Stimulated activated CD4-positive, alpha-beta T cell treated with anti-CD3 and anti-CD28 coated beads, Interleukin-2, amount 100 ng/mL, for 4 hours (primary cell): ENCODE measurements at places on chromosomes 13 and 19.
A peak's percentile ranks its signal among the peaks of the same experiment; 100 is the strongest.

- no peak for DNase-seq
Observed at GRCh38 chr13:42495255-42495654, 78.7 kb upstream of the TNFSF11 start.

GRCh38 chr19:57016076-57016475 lies 103.7 kb upstream of the USP29 start:
- no peak for DNase-seq

DNA sequence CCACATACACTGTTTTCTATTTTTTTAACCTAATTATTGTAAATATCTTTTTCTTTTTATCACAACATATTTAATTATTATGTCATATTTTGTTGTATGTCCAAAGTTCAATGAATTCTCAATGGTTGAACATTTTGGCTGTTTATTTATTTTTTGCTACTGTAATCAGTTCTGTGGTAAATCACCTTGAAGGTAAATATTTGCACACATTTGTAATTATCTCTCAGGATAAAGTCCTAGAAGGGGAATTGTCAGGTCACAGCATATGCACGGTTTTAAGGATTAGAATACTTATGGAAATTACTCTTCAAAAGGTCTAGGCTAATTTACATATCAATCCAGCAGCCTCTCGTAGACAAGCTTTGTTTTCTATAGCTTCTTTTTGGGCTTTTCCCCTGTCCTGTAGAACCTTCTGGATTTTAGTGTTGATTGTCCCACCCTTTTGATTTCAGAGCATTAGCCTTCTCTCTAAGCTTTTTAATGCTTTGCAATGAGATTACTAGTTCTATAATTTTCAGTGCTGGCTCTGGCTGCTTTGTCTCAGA lies 362.6 kb downstream of the KCNRG start:
- DNase-seq, result no peak

GRCh38 chr13:38349390-38350113 lies at the start of gene UFM1:
UFM1 (plus strand) TSS chr13:38349851; CDS start chr13:38349920, 69 bp downstream.
- peak; percentile 79 for DNase-seq

GRCh38 chr13:43303033-43303729 lies 279.8 kb downstream of the DNAJC15 start:
- DNase-seq, result no peak

GRCh38 chr13:40652588-40652940 lies 13.9 kb downstream of the FOXO1 start:
- no peak for DNase-seq

- no peak for DNase-seq
Observed at GRCh38 chr13:72505376-72505775, 222.1 kb downstream of the MZT1 start.

DNA sequence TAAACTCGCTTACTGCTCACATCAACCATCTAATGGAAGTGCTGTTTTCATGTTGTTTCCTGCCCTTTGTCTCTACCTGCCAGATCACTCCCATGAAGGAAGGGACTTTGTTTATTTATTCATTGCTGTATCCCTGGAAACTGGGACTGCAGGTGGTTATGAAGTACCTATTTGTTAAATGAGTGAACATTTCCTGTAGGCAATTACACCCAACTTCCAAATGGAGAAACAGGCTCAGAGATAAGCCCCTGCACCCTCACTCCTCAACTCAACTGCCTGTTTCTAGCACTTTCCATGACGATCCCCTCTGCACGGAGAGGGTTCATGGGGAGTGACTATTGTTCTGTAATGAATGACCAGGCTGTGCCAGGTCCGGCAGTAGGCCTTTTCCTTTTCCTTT lies 1.9 kb upstream of the SELENOW start:
- DNase-seq, result no peak

DNA sequence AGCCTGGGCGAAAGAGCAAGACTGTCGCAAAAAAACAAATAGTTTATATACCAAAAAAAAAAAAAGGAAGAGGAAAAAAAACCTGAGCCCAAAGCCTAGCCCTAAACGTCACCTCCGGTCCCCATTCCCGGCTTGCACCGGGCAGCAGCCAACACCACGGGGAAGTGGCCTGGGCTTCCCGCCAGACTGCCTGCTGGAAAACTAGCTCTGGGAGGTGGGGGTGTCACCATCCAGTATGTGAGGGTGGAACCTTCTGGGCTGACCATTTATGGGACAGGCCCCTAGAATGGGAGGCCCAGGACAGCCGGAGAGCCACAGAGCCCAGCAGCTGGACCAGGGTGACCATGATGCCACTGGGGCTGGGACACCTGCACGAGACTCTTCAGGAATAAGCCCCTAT lies 37.3 kb downstream of the IL12RB1 start:
- DNase-seq, result no peak

- no peak for DNase-seq
Observed at GRCh38 chr19:6608940-6609339, 18.0 kb upstream of the CD70 start.

DNA sequence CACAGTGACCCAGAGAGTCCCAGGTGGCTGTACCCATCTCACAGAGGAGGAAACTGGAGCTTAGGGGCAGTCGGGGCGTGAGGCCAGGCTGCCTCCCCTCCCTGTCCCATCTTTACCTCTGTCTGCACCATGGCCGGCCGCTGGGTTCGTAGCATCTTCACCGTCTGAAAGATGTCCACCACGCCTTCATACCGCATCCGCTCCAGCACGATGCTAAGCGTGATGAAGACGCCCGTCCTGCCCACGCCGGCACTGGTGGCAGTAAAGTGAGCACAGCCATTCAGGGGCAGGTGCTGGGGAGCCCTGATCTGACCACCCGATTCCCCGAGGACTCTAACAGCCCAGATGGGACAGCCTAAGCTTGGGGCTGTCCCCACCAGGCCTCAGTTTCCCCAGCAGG lies 132.8 kb downstream of the PTPRS start:
- no peak for DNase-seq

DNA sequence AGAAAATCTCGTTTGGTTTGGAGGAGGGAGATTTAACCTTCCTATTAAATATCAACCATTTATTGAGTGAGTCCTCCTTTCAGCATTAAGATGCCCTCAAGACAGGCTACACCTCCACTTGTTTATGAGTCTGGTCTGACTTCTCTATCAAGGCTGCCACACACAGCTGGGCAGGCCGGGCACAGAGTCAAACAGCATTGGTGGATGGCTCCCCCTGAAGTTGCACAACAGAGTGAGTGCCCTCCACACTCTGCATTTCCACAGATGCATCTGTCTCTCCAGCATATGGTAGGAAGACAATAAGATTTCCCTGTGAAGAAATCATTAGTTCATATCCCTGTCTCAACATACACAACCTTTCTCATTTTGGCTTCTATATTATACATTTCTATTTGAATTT lies 31.4 kb downstream of the PHF11 start:
- DNase-seq, result no peak

GRCh38 chr19:4119763-4120162 lies 4.2 kb downstream of the MAP2K2 start:
- no peak for DNase-seq

DNA sequence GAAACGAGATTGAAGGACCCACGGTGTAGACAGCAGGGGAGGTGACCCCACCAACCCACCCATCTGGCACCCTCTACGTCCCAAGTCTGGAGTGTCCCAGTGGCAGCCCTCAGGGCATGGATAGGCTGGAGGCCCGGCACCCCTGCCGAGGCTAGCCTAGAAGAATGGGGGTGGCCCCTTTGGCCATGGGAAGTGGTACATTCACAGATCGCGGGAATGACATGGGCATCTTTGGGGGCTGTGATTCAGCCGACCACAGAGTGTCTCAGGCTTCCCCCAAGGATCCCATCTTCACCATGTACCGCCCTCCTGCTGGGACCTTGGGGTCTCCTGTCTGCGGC lies 11.3 kb upstream of the MKNK2 start:
- DNase-seq, result no peak

DNA sequence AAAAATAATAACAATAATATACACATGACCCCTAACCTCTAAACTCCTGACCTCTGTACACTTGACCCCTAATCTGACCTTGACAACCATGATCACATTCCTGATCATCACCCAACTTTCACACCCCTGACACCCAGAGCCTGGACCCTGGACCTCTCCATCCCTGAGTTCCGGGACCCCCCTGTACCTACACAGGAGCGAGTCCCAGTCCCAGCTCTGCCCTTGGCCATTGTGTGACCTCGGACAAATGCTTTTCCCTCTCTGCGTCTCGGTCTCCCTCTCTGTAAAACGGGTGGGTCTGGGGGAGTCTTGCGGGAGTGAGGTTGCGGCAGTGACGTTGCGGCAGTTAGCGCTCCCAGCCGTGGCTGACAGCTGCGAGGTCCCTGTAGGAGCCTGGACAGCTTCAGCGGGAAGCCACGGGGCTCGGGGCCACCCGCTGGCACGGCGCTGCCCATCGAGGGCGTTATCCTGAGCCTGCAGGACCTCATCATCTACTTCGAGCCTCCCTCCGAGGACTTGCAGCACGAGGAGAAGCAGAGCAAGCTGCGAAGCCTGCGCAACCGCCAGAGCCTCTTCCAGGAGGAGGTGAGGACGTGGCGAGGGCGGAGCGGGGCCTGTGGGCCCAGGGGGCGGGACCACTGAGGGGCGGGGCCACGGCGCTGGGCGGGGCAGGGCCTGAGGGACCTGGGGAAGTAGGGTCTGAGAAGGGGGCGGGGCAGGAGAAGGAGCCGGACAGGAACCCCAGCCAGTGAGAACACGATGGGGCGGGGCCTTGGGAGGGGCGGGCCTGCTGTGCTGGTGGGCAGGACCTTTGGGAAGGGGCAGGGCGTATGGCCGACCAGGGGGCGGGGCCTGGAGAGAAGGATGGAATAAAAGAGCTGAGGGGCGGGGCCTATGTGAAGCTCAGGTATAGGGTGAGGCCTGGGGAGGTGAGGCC lies 19.2 kb downstream of the RYR1 start:
- DNase-seq, result no peak

DNA sequence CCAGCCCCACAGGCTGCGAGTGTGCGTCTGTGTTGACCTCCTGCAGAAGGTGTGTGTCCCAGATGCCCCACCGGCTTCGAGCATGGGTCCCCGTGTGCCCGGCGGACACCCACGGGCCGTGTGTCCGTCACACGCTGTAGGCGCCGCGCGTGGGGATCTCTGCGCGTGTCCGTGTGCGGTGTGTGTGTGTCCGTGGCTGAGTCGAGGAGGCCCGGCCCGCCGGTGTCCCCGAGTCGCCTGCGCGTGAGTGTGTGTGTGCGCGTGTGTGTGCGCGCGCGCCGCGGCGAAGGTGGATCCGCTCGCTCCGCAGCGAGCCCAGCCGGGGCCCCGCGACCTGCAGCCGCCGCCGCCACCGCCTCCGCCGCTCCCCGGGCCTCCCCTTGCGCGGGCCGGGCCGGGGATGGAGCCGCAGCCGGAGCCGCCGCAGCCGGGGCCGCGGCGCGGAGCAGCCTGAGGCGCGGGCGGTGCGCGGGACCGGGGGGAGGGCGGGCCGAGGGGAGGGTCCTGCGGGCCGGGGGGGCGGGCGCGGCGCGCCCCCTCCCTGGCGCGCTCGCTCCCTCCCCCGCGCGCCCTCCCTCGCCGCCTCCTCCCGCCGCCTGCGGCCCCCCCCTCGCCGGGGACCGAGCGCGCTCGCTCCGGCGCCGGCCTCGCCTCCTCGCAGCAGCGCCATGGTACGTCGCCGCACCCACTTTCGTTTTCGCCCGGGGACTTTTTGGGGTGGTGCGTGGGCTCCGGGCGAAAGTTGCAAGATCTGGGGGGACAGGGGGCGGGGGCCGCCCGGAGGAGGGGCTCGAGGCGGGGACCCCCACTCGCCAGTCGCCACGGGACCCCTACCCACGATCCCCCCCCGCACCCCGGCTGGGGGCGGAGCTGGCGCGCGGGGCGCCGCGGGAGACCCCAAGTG lies 7.1 kb upstream of the NFIC start:
- DNase-seq, result peak; percentile 73

GRCh38 chr19:53947624-53948023 lies 15.1 kb upstream of the CACNG8 start:
- DNase-seq, result no peak

DNA sequence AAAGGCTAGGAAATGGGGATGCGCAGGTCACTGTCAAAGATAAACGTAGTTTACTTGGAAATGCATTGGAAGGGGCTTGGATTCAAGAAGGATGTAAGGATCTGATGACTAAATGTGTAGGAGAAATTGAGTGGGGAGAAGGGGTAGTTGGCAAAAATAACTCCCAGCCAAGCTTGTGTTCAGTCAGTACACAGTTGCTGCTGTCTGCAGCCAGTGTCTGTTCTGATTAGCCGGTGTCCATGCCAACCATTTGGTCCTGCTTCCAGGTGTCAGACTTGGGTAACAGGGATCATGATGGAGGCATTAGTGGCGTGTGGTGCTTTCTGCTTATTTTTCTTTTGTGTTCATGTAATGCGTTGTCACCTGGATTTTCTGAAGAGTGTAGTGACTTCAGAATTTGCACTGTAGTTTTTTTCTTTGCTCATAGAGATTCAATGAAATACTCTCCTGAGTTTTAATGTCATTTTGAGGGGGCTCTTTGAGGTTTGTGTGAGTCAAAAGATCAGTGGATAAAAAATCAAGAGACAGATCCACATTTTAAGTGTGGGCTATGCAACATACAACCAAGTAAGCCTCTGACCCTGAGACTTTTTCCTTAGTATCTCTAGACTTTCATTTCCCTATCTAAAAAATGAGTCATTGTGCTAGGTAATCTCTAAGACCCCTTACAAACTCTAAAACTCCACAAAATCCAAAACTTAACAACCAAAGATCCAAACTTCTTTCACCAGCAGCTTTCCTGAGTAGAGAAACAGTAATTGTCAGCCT lies 103.9 kb downstream of the WDFY2 start:
- DNase-seq, result no peak

DNA sequence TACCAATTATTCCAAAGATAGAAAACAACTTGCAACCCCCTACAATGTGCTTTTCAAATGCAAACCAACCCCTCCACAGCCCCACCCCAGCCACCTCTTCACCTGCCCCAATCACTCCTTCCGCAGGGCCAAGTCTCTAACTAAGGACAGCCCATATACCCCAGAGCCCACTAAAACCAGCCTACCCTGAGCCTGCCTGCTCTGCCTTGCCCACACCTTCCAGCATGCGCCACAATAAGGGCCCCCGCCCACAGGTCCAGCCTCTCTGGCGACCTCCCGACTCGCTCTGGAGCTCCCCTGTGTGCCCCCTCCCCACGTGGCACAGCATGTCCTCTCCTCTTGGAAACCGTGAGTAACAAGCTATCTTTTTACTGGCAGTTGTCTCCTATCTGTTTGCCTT lies 42.8 kb upstream of the MEDAG start:
- DNase-seq, result no peak

DNA sequence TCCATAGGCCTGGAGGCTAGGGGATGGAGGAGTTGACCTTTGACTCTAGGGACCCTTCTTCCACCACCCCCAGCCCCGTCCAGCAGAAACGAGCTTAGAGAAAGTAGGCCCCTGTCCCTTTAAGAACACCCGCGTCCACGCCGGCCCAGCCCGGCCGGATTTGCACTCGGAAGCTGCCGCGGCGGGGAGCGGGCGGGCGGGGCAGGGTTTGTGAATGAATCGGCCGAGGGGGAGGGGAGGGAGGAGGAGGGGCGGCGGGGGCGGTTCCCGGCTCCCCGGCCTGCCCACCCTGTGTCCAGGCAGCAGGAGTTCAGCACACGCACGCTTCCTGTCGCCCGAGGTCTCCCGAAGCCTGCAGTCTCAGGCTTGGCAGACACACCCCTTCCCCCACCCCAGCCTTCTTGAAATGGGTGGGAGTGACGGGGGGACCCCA lies 1.5 kb downstream of the UNC13A start:
- no peak for DNase-seq
